ENCODE measurements at places on chromosomes 2 and 18.

GRCh38 chr18:42574871-42575270 lies 540.6 kb downstream of the RIT2 start:
- DNase-seq = no peak

DNA sequence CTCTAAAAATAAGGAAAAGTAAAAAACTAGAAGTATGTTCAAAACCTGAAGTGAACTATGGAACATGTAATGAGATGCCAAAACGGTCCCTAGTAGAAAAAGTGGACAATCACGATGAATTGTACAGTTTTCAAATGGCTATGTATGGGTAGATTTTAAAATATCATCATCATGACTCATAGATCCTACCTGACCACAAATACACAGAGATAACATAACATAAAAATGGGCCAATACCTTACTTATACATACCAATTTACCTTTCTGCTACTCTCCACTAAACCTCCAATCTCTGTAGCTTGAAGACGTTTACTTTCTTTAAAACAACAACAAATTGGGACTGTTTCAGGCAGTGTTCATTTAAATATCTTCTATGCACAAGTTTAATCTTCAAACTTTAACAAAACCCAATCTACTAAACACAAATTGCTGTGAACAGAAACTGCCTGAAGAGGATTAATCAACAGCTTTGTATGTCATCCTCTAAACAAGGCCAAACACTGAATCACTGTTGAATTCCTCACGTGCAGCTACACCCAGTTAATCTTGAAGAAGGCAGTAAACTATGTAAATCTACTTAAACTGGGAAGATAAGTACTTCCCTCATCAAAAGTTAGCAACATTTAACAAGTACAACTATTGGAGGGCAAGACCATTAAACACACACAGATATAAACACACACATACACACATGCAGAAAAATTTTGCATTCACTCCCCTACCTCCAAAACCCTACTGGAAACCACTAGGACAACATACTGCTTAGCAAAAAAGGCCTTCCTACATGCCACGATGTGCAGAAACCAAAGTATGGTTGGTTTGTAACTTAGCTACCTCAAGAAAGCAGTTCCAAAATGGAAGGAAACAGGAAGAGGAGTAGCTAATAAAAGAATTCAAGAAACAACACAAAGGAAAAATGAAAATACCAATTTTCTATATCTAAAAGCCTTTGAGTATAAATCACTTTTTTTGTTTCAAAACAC lies 90.3 kb downstream of the RBMS1 start:
- no peak for DNase-seq

DNA sequence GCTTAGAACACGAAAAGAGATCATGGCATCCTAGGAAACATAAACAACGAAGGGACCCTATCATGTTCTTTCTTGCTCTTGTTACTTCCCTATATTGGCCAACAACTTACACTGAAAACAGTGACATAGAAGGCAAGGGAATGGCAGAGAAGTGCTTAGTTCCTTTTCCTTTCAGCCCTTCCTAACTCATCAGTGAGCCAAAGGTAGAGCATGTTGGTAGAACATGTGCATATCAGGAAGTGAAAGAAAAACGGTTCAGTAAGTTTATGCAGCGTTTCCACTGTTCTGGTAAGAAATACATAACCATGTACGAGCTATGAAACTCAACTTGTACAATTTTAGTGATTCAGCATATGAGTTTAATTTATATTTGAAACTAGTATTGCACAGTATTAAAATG lies 21.7 kb downstream of the AKAIN1 start:
- no peak for DNase-seq

DNA sequence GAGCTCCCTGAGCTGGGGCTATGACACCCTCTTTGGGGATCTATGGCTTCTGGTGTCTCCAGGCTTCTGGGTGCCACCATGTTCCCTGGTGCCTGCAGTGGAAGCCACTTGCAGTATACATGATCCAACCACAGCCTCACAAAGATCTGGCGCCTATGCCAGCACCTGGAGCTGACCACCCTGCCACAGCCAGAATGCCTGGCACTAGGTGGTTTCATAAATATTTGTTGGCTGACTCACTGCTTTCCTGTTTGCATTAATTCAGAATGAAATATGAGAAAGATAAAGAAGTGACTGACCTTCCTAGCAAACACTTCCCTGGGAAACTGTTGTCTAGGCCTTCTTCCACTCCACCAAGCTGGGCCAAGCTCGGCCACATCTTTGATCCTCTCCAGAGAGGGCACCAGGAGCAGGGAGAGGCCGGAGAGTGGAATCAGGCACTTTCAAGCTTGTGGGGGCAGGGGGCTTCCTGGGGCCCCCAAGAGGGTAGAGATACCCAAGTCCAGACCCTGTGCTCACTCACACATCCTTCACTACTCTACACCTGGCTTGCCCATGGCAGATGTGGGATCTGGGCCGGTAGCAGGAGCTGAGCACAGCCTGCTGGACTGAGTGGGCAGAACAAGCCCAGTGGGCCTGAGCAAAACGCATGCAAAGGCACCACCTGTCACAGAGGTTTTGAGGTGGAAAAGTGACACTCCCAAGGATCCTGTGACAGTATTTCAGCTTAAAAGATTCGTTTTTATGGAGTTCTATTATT lies 565.7 kb downstream of the SLC4A3 start:
- no peak for DNase-seq

GRCh38 chr2:158395166-158395565 lies 61.4 kb downstream of the CCDC148 start:
- DNase-seq = no peak

DNA sequence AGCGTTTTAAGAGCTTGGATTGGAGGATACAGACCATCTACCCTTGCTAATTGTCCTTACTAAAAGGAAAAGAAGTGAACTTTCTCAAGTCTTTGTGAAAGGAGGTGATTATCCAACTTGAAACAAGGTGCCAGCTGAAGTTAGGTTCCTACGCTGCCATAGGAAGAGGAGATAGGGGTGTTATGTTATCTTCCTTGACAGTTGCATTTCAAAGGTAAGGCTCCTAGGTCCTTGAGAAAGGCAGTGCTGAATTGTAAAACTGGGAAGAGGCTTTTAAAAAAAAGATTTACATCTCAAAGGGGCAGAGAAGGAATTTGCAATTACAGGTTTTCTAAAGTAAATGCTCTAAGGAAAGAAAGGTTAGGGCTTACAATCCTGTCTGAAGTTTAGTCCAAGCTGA lies 810.2 kb upstream of the LRATD1 start:
- no peak for DNase-seq

GRCh38 chr2:172612051-172612450 lies 56.2 kb downstream of the PDK1 start:
- no peak for DNase-seq

DNA sequence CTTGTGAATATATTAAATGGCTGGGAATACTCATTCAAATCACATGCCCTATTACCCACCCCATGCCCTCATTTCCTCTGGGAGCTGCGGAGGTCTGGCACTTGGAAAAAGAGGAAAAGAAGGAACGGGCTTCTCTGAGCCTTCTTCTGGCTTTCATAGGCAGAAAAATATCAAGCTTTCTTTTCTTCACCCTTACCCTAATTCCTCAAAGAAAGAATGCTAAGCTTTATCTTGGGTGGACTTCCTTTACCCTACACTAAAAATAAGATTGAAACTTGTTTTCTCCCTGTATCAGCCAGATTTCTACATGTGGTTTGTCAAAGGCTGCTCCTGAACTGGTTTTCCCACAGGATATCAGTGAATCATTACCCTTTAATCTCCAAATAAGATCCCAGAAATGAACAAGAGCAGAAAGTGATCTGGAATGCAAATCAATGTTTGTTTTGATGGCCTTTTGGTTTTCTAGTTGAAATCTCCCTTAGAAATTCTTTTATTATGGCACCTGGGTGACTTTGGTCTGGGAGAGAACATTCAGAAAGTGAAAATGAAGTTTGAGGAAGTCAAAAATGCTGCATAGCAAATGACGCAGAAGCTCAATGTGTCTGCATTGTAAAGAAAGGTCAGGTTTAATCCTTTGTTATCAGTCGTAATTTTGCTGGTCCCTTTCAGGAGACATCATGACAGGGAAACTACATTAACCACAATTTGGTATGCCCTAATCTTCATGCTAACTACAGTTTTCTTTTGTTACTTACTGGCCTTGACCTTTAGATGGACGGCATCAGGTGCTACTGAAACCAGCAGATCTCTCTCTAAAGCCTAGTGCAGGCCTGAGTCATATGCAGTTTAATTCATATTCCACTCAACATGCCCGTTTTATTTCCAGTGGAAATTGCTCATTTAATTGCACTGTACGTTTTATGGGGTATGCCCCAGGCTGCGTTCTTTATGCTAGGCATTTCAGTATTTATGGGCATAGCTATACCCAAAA lies 46.6 kb upstream of the HNRNPA3 start:
- no peak for DNase-seq

- DNase-seq = no peak
Observed at GRCh38 chr2:34280606-34281005, 681.5 kb upstream of the FAM98A start.

GRCh38 chr2:162928356-162928755 lies 89.8 kb upstream of the KCNH7 start:
- DNase-seq = no peak

- no peak for DNase-seq
Observed at GRCh38 chr2:23042216-23042906, 342.6 kb upstream of the KLHL29 start.

- no peak for DNase-seq
Observed at GRCh38 chr18:48887905-48888772, 62.6 kb downstream of the SMAD7 start.

DNA sequence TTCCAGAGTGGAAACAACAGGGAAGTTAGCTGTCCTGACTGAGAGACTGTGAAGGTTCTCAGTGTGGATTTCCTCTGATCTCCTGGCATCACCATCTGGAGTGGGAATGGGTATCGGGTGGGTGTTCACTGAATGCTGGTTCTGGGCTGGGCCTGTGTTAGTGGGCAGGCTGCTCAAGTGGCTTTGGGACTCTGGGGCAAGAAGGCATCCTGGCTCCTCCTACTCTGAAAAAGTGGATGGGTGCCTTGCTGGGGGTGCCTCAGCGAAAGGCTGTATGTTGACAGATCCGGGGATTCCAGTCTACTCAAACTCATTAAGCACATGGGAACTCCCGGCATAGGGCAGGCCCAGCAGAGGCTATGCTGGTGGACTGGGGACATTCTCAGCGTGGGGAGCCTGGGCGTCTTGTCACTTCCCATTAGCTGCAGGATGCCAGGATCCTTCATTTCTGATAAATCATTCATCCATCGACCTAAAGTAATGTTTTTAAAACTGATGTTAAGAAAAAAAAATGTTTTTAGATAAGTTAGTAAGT lies 27.5 kb upstream of the CHRNA1 start:
- DNase-seq = no peak

DNA sequence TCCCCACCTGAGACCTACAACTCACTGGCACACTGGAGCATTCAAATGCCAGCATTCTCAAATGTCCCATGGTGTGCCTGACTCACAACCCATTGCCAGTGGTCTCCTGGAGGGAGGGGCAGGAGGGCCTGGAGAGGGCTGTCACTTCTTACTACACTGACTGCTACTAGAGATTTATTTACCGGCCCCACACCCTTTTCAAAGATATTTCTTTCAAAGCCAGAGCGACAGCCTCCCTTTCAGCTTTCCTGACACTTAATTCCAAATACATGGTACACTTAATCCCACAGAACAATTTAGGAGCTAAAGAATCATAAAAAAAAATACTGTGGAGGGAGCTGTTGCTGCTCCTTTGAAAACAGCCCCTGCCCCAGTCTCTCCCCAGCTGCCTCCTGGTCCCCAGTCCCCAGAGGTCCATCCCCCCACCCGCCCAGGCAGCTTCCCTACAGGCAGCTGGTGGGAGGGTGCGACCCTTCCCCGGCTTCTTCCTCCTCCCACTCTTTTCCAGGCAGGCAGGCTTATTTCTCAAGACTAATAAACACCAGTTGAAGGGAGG lies 129.1 kb upstream of the SMAD2 start:
- no peak for DNase-seq

- no peak for DNase-seq
Observed at GRCh38 chr2:176804392-176804791, 408.2 kb upstream of the HNRNPA3 start.

- DNase-seq = no peak
Observed at GRCh38 chr2:71646028-71646427, 192.7 kb downstream of the DYSF start.

- no peak for DNase-seq
Observed at GRCh38 chr2:242029422-242030225, 160.1 kb downstream of the RTP5 start.

GRCh38 chr18:75745147-75745546 lies 317.6 kb upstream of the SMIM21 start:
- no peak for DNase-seq

GRCh38 chr2:216463148-216463547 lies 35.5 kb upstream of the RPL37A start:
- DNase-seq = no peak

DNA sequence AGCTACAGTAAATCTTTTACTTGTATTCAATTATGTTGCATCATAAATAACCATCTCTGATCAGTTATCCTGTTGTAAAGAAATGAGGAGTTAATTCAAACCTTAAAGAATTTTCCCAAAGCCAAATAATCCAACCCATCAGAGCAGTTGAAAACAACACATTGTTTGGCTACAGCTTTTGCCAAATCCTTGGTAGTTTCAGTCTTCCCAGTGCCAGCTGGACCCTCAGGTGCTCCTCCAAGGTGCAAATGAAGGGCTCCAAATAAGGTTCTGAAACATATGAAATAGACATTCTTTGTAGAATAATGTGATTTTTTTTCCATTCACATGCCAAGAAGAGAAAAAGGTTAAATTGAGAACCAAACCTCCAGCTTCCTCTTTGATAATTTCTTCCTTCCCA lies 158.7 kb downstream of the DNAH7 start:
- DNase-seq = no peak

- no peak for DNase-seq
Observed at GRCh38 chr2:239965318-239965717, 59.8 kb downstream of the NDUFA10 start.

DNA sequence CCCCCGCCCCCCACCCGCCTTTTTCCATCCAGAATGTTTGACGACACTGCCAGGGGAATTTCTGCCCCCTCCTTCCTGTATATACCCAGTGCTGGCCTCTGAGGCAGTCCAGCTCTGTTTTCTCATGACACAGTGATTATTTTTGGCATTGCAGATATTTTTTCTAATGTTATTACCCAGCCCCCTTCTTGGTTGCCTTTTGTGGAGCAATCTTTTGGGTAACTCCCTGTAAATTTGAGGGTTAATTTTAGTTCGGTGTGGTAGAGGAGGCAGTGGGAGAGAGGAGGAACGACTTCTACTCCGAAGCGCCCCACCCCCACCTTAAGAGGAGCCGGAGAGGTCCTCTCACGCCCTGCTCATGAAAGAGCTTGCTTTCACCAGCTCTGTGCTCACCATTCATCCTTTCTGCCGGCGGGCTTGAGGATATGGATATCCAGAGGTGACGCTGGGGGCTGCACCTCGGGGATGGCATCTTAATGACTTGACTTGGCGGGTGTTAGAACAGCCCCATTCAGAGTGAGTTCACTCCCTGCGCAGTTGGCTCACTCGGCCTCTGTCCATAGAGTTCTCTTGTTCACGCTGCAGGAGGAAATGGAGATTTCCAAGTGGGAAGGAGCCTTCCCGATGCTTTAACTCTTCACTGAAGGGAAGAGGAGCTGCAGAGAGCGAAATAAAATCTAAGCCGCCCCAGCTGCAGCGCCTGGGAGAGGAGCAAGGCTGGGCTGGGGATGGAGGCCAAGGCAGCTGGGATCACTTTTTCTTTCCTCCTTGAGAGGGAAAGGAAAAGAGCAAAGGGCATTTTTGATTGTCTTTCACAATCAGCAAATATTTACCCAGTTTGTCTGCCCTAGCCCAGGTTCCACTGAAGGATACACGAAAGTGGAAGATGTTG lies 38.4 kb downstream of the EPAS1 start:
- DNase-seq = no peak

GRCh38 chr2:71546777-71547281 lies 93.5 kb downstream of the DYSF start:
- DNase-seq = no peak

- DNase-seq = no peak
Observed at GRCh38 chr18:22214731-22215528, 45.5 kb downstream of the GATA6 start.

Measured in activated CD8-positive, alpha-beta memory T cell treated with anti-CD3 and anti-CD28 coated beads for 1 hour (primary cell).